ENCODE measurements at places on chromosomes 4 and X.

DNA sequence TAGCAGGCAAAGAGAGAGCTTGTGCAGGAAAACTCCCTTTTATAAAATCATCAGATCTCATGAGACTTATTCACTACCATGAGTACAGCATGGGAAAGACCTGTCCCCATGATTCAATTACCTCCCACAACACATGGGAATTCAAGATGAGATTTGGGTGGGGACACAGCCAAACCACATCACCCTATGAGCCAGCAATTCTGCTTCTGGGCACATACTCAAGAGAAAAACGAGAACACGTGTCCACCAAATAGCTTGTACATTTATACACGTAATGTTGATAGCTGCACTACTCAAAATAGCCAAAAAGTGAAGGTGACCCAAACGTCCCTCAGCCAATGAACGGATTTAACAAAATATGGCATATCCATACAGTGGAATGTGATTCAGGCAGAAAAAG lies 94.5 kb upstream of the DHRSX start:
- DNase-seq, result no peak

DNA sequence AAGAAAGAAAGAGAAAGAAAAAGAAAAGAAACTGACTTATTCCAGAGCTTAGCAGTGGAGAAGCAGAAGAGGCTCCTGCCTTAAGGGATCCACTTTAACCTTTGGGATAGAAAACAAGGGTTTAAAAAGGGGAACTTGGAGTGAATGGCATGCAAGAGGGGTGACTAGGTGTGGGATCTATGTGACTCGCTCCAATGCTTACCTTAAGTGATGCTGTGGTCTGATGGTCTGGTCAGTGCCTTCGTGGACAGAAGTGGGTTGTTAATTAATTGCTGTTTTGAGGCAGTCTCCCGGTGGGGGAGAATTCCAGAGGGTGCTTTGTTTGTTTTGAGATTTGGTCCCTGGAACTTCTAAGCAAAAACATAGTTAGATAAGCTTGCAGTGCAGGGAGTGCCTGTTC lies 21.1 kb upstream of the RHOXF1 start:
- DNase-seq, result no peak

DNA sequence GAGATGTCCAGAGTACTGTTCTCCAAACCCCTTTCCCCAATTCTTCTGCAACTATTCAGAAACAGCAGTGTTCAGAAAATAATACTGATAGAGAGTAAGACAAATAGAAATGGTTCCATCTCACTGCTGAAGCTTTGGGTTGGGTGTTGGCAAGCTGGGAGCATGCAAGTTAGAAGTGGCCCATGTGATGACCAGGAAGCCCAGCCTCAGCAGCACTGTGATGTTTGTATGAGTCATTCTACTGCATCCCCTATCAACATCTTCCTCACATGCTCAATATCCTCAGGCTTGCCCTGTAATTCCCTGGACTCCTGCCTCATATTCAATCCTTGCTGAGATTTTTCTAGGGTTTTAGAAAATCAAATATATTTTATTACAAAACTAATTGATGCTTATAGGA lies 96.5 kb downstream of the CHRDL1 start:
- peak; percentile 1 for DNase-seq

- DNase-seq, result no peak
Observed at GRCh38 chr4:77431546-77431945, 174.1 kb upstream of the CXCL13 start.

- no peak for DNase-seq
Observed at GRCh38 chr4:67380154-67380553, 165.1 kb downstream of the CENPC start.

- no peak for DNase-seq
Observed at GRCh38 chr4:106426069-106426468, 57.5 kb upstream of the GIMD1 start.

- no peak for DNase-seq
Observed at GRCh38 chr4:139568206-139568955, 12.4 kb upstream of the SETD7 start.

GRCh38 chrX:31099536-31100090 lies 27.8 kb upstream of the FTHL17 start:
- DNase-seq, result no peak
